ENCODE measurements at places on chromosomes 1 and 21. TPM values are rescaled to one million over a fixed set of nuclear protein-coding genes. Genes with fewer than 3 reads are reported as not detected.

DNA sequence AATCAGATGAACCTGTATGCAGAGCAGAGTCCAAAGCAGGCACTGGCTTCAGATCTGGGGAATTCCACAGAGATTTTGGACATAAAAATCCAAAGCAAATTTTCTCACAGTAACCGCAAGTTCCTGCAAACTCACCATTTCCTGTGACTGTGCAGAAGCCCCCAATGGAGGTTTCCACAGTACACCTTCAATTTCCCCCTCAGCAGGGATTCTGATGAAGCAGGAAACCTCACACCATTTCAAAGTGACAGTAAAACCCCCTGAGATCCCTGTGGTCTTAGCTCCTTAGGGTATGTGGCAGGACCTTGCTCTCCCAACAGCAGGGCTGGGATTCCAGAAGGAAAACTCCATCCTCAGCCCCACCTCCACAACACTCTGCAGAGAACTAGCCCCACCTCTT, 6.0 kb upstream of the TGFBR3 start:
- DNase-seq, result peak; percentile 59

DNA sequence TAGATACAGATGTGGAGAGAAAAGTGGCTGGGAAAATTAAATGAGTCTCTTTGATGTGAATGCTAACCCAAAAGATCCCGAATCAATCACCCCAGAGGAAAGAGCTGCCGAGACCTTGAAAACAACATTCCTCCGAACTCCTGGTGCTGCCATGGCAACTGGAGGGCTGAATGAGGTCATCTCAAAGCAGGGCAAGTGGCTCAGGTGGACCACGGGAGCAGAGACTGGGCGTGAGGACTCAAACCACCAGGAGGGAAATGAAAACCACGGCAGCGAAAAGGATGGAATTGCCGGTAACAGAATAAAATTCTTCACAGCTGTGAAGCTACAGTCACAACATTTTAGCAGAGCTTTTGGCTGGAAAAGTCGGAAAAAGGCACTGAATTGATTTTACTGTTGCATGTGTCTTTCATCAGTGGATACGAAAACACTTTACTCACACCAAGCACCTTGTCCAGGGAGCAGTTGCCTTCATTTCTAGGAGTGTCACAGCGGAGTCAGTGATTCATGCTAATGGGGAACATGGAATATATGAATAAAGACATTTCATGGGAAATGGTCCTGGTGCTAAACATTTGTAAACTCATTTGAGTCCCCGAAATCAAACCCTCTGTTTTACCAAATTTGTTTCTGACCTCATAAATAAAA, 23.2 kb upstream of the BECN2 start:
- peak; percentile 1 for DNase-seq

- peak; percentile 94 for DNase-seq
Observed at GRCh38 chr1:234755449-234755863, 145.5 kb upstream of the IRF2BP2 start.

- no peak for DNase-seq
Observed at GRCh38 chr1:98732985-98733781, 71.7 kb downstream of the SNX7 start.

Gene ETNK2
- total RNA-seq, result 24.7 TPM

GRCh38 chr1:192100686-192101468, 57.4 kb upstream of the RGS18 start:
- DNase-seq, result no peak

Gene CLEC20A
- not detected for total RNA-seq

GRCh38 chr1:75430526-75430925, 180.4 kb downstream of the SLC44A5 start:
- DNase-seq, result no peak

DNA sequence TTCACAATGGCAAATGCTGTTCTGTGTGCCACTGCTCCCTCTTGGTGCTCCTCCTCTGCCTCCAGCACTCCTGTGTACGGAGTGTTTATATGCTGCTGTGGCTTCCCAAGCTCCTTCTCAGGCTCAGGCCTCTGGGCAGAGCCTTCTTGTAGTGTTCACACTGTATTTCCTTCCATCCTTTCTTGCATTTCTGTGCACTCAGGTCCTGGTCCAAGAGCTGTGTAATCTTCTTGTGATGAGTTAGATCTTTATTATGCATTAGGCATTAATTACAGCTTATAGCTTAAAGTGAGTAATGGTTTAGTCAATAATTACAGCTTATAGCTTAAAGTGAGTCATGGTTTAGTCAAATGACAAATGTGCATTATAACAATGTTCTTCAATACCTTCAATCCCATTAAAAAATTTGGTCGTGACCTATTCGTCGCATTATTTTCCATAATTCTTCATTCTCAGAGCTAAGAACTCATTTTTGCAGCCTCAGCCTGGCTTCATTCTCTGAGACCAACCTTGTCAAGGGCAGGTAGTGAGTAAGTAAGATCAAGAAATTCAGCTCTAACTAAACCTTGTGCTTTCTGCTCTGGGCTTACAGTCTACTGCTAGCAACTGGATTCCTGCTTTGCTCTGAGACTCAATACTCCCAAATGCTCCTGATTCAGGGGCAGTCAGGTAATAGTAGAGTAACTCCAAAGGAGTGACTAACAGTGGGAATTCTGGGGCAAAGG, 154.5 kb upstream of the SPAG17 start:
- DNase-seq, result no peak

Gene FCAMR
- not detected for total RNA-seq

Gene SCP2
- total RNA-seq, result 131 TPM

Gene C8B
- not detected for total RNA-seq

Gene TSPEAR
- 3.2 TPM for total RNA-seq

DNA sequence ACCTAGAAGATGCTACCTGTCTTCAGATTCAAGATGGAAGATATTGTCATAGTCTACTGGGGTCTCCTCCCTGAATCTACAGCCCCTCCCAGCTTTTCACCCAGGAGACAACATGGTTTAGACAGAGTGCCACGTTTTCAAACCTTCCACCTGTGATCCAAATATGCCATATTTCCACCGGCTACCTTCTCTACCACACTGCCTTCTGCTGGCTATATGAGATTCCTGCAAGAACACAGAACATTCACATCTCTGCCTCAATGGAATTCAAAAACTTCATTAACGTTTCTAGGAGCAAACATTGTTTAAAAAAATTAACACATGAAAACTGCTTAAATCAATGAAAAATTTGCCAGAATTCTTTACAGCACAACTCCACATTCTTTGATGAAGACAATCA, 12.9 kb upstream of the LELP1 start:
- peak; percentile 1 for DNase-seq

DNA sequence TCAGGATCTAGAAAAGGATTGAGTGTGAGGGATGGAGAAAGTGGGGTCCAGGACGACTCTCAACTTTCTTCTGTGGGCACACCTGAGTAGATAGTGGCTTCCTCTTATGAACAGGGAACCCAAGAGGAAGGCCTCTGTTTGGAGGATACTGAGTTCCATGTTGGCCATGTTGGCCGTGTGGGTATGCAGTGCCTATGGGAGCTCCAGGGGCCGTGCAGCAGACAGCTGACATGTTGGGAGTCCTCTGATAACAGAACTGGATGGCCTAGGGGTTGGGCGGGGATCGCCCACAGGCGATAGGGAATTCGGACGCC, 43.0 kb downstream of the TMEM53 start:
- no peak for DNase-seq

Gene FAAP20
- 130 TPM for total RNA-seq

DNA sequence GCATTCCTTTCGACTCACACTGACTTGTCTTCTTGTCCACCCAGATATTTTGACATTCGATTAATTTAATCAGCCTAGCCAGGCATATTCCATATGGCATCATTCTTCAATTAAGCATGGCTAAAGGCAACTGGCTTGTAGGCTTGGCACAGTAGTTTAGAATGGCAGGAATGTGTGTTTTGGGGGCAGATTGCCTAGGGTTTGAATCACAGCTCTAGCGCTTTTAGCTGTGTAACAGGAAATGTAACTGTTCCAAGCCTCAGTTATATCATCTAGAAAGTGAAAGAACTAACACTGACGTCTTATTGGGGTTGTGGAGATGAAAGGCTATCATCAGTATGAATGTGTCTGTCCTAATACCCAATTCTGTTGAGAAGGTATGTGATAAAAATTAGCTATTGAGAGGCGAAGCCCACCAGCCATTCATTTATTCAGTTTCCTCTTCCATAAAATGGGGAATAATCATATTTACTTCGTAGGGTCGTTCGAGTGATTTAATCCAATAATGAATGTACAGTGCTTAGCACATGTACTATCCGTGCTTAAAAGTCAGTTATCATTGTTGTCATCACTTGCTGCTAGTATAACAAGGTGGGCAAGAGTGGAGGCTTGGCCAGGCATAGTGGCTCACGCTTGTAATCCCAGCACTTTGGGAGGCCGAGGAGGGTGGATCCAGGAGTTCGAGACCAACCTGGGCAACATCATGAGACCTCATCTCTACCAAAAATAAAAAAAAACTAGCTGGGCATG, 41.6 kb upstream of the GRHL3 start:
- no peak for DNase-seq

Gene CTSS
- total RNA-seq, result 0.03 TPM

- DNase-seq, result no peak
Observed at GRCh38 chr1:174364996-174365736, 82.6 kb upstream of the GPR52 start.

DNA sequence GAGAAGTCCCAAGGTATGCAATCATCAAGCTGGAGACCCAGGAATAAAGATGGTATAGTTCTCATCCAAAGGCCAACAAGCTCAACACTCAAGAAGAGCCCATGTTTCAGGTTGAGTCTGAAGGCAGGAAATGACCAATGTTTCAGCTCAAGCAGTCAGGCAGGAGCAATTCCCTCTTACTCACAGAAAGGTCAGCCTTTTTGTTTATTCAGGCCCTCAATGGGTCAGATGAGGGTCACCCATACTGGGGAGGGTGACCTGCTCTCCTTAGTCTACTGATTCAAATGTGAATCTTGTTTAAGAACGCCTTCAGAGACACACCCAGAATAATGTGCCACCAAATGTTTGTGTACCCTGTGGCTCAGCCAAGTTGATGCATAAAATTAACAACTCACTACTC, 262.4 kb downstream of the USP25 start:
- DNase-seq, result no peak

Data from cardiac muscle cell (in vitro differentiated cells and primary cell).